Aortic smooth muscle cell (primary cell): ENCODE measurements at places on chromosomes 3 and 15. TPM values are rescaled to one million over a fixed set of nuclear protein-coding genes. Genes with fewer than 3 reads are reported as not detected.

The PGBD4 gene
- 2.2 and 2.4 TPM in 2 replicates for total RNA-seq

The IL17RD gene
- total RNA-seq: 0.26 and 0.56 TPM in 2 replicates

The METTL6 gene
- total RNA-seq: 27.2 and 29.3 TPM in 2 replicates

The FGF12 gene
- total RNA-seq: 0.12 and 0.13 TPM in 2 replicates

The LINGO1 gene
- under 0.01 TPM in 2 replicates for total RNA-seq

The FBXW12 gene
- not detected in 2 replicates for total RNA-seq

The VPS8 gene
- total RNA-seq: 52.2 and 55.2 TPM in 2 replicates

The HRG gene
- not detected in 2 replicates for total RNA-seq

The GABRR3 gene
- total RNA-seq: not detected in 2 replicates

The EPHA3 gene
- 1.7 and 3.0 TPM in 2 replicates for total RNA-seq

The C3orf62 gene
- 1.1 and 2.1 TPM in 2 replicates for total RNA-seq

The SLC22A14 gene
- 0.12 and 0.13 TPM in 2 replicates for total RNA-seq

The PIGX gene
- 27.1 and 28.8 TPM in 2 replicates for total RNA-seq

The CORO2B gene
- 4.8 and 5.5 TPM in 2 replicates for total RNA-seq

The FGD5 gene
- 2.6 and 5.4 TPM in 2 replicates for total RNA-seq

The DGKG gene
- total RNA-seq: 0.81 and 0.92 TPM in 2 replicates

The ISLR gene
- total RNA-seq: 69.2 and 95.8 TPM in 2 replicates

The PRSS50 gene
- total RNA-seq: not detected in 2 replicates

The MME gene
- 22.7 and 35.8 TPM in 2 replicates for total RNA-seq

The HDC gene
- total RNA-seq: not detected in 2 replicates

The TRH gene
- total RNA-seq: not detected in 2 replicates

The GXYLT2 gene
- 2.6 and 4.4 TPM in 2 replicates for total RNA-seq

The ATP13A5 gene
- total RNA-seq: not detected in 2 replicates

The CNTN4 gene
- 0.19 TPM in 1 of 2 replicates, not detected in the other for total RNA-seq

The GNAT1 gene
- total RNA-seq: not detected in 2 replicates

The FYCO1 gene
- 36.7 and 55.2 TPM in 2 replicates for total RNA-seq

The SAMMSON gene
- not detected in 2 replicates for total RNA-seq

The RASL12 gene
- total RNA-seq: 0.06 TPM in 1 of 2 replicates, not detected in the other

The LDHAL6B gene
- not detected in 2 replicates for total RNA-seq

The KCNMB3 gene
- 0.92 and 1.8 TPM in 2 replicates for total RNA-seq

The CDHR4 gene
- 0.06 TPM in 1 of 2 replicates, not detected in the other for total RNA-seq

The FES gene
- total RNA-seq: 18.5 and 24.4 TPM in 2 replicates

The ZNF280D gene
- total RNA-seq: 25.9 and 34.3 TPM in 2 replicates

The FANCD2OS gene
- total RNA-seq: not detected in 2 replicates

The ROPN1 gene
- total RNA-seq: not detected in 2 replicates

The LNP1 gene
- total RNA-seq: 5.0 and 7.3 TPM in 2 replicates

The MESP2 gene
- 0.25 and 0.53 TPM in 2 replicates for total RNA-seq

The PSTPIP1 gene
- 1.1 and 1.8 TPM in 2 replicates for total RNA-seq

The FILIP1L gene
- 14.0 and 32.1 TPM in 2 replicates for total RNA-seq

The DUOX1 gene
- not detected in 2 replicates for total RNA-seq

The CSPG5 gene
- under 0.01 and 0.25 TPM in 2 replicates for total RNA-seq

The RNF7 gene
- total RNA-seq: 30.7 and 33.0 TPM in 2 replicates

The EFCC1 gene
- total RNA-seq: under 0.01 TPM in 1 of 2 replicates, not detected in the other

The AP3B2 gene
- total RNA-seq: 0.40 and 0.56 TPM in 2 replicates

The ALDH1L1 gene
- 3.2 and 3.3 TPM in 2 replicates for total RNA-seq

The RARRES1 gene
- 29.4 and 40.8 TPM in 2 replicates for total RNA-seq

The ZNF445 gene
- 6.5 and 8.2 TPM in 2 replicates for total RNA-seq

The ARNT2 gene
- total RNA-seq: 4.6 and 6.5 TPM in 2 replicates

The GOLGA8J gene
- total RNA-seq: 0.06 and 0.13 TPM in 2 replicates
